GM12865 (cell line): ENCODE measurements at places on chromosomes 3 and 15.
A peak's percentile ranks its signal among the peaks of the same experiment; 100 is the strongest.

DNA sequence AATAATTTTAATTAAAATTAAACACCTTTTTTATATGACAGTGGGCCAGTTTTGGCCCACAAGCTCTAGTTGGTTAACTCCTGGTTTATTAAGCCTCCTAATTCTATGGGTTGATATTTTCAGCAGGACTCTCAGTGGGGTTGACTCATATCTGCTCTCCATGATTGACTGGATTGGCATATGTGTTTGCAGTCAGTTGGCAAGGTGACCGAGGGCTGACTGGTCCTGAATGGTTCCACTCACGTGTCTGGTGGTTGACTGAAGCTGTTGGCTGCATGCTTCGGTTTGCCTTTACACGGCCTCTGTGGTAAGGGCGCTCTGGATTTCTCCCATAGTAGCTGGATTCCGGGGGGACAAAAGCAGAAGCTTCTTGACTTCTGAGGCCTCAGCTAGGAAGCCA lies 65.3 kb upstream of the ZNF280D start:
- DNase-seq = peak; percentile 87

DNA sequence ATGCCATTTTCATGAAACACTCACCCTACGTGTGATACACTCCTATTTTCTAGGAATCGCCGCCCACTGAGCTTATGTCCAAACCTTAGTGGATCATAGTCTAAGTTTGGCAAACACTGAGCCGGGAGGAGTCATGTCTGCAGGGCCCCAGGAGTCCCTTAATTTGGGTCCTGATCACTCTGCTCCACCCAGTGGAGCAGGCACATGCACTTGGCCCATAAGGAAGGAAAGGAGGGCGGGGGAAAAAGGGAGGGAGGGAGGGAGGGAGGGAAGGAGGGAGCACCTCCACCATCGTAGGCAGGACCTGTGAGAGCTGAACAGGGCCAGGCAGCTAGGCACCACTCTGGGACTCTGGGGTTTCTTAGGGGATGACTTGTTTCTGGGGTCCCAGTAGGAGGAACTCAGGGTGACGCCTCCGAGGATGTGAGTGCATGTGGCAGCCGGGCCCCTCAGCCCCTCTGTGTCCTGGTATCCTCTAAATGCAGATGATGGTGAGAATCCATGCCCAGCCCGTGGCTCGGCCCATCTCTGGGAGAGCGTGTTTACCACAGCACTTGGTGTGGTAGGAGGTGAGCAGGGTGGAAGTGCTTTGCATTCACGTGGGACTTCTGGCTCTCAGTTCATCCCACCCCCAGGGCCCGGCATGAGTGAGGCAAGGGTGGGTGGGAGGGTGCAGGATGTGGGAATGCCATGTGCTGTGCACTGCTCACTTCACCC lies 109.4 kb downstream of the KLF13 start:
- DNase-seq = peak; percentile 60

- DNase-seq = no peak
These were observed 150.6 kb downstream of the DUT start for GRCh38 chr15:48481802-48482201.

DNA sequence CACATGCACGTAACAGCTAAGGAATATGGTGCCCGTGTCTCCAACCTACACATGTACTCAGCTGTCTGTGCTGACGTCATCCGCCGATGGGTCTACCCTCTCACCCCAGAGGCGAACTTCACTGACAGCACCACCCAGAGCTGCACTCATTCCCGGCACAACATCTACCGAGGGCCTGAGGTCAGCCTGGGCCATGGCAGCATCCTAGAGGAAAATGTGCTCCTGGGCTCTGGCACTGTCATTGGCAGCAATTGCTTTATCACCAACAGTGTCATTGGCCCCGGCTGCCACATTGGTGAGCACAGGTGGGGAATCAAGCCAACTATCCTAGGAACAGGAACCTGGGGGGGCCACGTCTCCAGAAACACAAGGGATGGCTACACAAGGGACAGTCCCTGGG lies 5.3 kb downstream of the EIF2B5 start:
- DNase-seq = no peak

GRCh38 chr15:95698230-95698629 lies 632.3 kb upstream of the NR2F2 start:
- DNase-seq = no peak

DNA sequence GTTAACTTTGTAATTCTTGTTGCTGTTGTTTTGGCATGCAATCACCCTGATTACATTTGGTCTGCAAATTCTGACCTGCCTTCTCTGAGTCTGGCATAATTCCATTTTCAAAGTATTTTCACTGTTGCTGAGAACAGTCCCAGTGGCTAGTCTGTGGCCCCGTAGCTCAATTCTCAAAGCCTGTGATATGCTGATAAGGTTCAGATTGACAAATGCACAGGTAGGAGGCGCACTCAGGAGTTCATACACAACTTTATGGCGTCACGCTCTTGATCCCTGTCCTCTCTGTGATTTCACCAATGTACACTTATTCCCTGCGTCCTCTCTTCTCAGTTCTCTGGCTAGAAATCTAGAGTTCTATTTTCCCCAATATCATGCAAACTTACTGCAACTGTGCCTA lies 376.6 kb upstream of the SLCO3A1 start:
- no peak for DNase-seq

GRCh38 chr3:71247221-71247957 lies 336.1 kb downstream of the FOXP1 start:
- DNase-seq = no peak

DNA sequence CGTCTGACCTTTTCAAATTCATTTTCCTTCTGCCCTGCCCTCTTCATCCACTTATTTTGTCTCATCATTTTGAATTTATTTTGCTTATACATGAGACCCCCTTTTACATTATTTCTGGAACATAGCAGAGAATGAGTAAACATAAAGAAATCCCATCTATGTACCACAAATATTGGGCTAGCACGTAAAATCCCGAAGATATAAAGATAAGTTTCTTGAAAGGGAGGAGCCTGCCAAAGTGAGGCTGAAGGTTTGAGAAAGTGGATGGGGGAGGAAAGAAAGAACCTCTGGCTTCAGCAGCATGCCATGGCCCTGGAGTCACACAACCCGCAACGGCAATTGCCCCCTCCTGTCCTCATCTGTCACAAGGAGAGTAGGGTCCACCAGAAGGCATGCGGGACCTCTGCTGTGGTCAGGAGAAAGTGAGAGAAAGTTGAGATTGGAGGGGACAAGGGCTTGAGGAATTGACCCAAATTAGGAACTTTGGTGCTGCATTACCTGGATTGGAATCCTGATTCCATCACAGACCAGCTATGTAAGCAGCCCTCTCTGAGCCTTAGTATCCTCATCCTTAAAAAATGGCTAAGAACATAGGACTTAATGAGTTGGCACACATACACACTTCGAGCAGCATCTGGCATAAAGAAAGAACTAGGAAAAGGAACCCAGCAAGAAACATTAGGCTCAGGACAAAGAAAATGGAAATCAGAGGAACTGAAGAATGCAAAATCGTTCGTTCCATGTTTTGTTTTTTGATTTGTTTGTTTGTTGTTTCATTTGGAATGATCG lies 53.7 kb upstream of the GYG1 start:
- DNase-seq = no peak

- no peak for DNase-seq
These were observed 340.3 kb upstream of the TBC1D5 start for GRCh38 chr3:18082551-18083272.

DNA sequence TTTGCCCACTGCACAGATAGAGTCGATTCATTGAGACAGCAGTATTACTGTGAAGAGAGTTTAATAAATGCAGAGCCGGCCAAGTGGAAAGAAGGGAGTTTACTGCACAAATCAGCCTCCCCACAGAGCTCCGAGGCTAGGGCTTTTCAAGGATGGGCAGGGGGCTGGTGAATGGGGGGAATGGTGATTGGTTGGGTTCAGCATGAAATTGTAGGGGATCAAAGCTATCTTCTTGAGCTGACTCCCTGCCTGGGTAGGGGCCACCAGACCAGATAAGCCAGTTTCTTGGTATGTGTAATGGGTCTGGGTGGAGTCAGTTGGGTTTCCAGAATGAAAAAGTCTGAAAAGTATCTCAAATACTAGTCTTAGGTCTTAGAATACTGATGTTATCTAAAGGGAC lies 66.6 kb downstream of the SYNPR start:
- DNase-seq = no peak

GRCh38 chr3:48897460-48898376 lies 964 bp downstream of the SLC25A20 start:
- peak; percentile 14 for DNase-seq

- no peak for DNase-seq
These were observed 120.3 kb downstream of the SNRK start for GRCh38 chr3:43406643-43407023.

DNA sequence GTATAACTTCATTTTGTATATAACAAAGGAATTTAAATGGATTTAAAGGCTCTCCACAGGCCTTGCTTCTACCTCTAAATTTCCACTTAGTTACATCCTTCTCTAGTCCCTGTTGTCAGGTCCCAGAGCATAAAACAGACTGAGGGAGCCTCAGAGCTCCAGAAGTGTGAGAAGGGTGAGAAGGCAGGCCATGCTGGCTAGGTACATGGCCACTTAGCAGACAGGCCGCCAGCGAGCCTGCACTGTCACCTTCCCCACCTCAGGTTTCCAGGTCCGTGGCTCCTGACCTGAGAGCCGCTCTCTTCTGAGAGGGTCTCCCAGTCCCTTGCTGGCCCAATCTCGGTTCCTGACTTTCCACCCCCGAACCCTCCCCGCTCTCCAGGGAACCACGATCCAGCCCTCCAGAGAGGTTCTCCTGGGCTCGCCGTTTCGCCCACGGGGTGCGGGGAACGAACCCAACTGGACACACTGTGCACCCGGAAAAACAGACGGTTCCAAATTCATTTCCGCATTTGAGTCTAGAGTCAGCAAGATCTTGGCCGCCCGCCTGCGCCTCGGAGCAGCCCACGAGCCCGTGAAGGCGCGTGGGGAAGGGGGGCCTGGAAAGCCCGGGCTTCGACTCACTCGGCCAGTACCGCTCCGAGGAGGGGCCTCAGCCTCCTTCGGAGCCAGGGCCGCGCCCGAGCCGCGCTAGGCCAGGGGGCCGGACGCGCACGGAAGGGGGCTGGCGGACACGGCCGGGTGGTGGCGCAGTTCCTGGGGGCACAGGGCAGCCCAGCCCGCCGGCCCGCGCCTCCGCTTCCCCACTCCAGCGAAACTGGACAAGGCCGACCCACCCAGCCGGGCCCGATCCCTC lies 16.7 kb upstream of the SOX2 start:
- DNase-seq = no peak

DNA sequence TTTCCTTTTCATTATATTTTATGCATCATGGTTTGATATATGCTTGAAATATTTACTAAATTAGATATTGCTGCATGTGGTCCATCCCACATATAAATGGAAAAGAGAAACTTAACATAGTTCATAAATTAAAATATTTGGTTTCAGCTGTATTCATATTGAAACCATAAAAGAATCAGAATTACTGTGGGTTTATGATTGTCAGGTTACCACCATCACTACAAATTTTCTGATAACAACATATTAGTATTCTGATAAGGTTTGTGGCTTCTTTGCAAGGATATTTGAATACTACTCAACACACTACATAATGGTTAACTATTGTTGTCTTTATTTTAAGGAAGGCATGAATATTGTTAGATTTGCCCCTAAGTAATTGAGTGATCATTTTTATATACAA lies 235.5 kb downstream of the UBE2E2 start:
- DNase-seq = no peak

GRCh38 chr3:60215946-60216345 lies 1035.3 kb downstream of the FHIT start:
- no peak for DNase-seq

- DNase-seq = no peak
These were observed 104.4 kb upstream of the UBE3A start for GRCh38 chr15:25543196-25543595.

GRCh38 chr15:75205064-75205395 lies 3.3 kb downstream of the C15orf39 start:
- DNase-seq = no peak

- DNase-seq = peak; percentile 56
These were observed 524 bp upstream of the TOPBP1 start for GRCh38 chr3:133662278-133662651.

DNA sequence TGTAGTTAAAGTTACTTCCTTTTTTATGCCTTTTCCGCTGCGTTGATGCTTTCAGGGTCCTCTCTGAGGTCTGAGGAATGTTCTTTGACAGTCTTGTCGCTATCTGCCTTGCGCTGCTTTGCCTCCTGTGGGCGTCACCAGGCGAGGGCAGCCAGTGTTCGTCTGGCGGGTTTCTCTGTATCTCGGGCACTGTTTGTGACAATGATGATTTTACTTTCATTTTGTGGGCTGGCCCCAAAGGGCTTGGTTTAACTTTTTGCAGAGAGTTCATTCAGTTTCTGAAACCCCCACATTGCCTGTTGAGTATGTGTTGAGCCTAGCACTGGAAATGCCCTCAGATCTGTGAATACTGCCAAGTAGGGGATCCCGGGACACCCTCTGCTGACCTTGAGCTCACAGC lies 24.6 kb upstream of the SACM1L start:
- peak; percentile 83 for DNase-seq

DNA sequence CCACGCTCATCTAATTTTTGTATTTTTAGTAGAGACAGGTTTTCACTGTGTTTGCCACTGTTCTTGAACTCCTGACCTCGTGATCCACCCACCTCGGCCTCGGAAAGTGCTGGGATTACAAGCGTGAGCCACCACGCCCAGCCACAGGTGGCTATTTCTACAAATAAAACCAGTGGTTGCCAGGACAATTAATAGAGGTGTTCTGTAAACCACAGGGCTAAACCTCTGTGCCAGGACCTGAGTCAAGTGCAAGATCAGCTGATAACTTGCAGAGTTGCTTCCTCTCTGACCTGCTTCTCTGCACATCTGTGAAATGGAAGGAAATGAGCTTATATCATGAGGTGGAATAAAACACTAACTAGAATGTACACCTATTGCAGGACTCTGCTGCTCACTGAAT lies 72.8 kb downstream of the CD200R1L start:
- DNase-seq = peak; percentile 55
